ENCODE measurements at places on chromosomes 3 and 15.

DNA sequence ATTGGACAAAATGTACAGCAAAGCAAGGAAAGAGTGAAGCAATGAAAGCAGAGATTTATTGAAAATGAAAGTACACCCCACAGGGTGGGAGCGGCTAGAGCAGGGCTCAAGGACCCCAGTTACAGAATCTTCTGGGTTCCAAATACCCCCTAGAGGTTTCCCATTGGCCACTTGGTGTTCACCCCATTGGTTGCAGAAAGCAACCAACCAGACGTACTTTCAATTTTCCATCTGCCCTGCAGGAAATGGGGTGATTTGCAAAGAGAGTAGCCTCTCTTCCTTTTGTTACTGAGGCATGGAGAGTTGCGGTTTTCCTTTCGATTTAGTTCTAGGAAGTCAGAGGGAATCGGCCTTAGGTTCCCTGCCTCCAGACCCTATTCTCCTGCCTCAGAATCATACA, 2.4 kb downstream of the PML start:
- no peak for DNase-seq

DNA sequence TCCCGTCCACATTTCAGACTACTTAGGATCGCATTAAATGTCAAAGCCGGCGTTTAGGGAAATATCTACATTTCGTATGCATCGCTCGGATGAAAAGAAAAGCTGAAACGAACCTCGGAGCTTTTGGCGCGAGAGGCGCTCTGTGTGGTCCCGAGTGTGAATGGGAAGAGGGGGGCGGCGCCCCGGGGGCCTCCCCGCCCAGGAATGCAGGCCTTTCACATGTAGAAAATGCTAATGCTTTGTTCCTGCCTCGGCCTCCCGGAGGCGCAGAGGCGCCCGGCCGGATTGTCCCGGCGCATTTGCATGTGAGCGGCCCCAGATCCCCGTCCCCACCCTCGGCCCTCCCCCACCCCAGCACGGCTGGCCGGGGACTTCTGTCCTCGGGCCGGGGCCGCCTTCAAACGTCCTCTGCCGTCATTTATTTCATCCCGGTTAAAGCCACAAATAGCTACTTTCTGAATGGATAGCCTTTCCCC, 37.0 kb upstream of the TRIM71 start:
- DNase-seq, result peak; percentile 78

DNA sequence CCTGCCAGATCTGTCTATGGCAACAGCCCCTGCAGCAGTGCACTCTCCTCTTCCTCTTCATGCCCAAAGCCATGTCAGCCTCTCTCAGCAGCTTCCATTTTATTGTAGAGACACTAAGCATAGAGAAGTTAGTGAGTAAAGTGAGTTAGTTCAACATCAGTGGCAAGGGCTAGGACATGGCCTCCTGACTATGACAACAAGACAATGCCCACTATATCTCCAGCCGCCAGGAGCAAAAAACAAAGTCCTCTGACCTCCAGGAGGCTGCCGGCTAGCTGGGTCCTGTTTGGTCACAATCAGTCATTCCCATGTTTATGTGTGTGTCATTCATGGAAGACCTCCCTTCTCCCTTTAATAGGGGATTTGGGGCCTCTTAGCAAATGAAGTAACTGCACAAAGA, 14.9 kb downstream of the NR1I2 start:
- DNase-seq, result no peak

GRCh38 chr3:196821806-196822355, 45.8 kb upstream of the SENP5 start:
- no peak for DNase-seq

DNA sequence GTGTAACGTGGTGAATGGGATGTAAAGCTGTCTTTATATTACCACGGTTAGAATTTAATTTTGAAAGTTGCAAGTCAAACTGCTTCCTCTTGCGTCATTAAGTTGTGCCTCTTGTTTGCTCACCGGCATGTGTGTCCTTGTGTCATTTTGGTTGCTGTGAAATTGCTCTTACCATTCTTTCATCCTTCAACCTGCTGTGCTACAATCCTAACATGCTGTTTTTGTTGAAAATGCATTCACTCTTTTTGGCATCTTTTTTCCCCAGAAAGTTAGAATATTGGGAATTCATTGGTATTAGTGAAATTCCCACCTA, 164.7 kb downstream of the PGPEP1L start:
- no peak for DNase-seq

DNA sequence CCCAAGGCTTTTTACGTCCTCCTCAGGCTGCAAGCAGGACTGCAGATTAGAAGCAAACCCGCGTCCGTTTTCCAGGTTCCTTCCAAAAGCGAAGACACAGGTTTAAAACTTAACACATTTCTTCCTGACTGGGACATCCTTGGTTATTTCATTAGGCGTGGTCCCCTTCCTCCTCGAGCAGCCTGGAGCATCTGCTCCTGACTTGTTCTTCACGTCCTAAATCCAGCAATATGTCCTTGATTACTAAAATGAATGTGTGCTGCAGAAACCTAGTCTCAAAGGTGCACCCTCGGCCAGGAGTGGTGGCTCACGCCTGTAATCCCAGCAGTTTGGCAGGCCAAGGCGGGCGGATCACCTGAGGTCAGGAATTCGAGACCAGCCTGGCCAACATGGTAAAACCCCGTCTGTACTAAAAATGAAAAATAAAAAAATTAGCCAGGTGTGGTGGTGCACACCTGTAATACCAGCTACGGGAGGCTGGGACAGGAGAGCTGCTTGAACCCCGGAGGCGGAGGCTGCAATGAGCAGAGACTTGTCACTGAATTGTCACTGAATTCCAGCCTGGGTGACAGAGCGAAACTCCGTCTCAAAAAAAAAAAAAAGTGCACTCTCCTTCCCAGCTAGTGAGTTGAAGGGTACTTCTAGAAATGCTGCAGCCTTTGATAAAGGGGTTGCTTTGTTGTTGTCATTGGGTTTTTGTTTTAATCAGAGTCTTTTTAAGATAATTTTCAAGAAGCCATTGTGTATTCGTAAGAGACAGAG, 842 bp upstream of the LRIG1 start:
- no peak for DNase-seq

DNA sequence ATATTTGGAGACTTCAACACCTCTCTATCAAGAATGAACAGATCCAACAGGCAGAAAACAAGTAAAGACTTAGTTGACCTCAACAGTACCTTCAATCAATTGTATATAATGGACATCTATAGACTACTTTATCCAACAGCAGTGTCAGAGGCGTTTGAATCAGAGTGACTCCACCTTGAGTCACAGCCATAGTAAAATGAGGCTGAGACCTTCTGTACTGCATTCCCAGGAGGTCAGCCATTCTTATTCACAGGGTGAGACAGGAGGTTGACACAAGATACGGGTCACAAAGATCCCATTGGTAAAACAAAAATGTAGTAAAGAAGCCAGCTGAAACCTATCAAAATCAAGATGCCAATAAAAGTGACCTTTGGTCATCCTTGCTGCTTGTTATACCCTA, 299.8 kb downstream of the CNTN3 start:
- no peak for DNase-seq

GRCh38 chr15:79538527-79538926, 106.4 kb downstream of the MINAR1 start:
- no peak for DNase-seq

DNA sequence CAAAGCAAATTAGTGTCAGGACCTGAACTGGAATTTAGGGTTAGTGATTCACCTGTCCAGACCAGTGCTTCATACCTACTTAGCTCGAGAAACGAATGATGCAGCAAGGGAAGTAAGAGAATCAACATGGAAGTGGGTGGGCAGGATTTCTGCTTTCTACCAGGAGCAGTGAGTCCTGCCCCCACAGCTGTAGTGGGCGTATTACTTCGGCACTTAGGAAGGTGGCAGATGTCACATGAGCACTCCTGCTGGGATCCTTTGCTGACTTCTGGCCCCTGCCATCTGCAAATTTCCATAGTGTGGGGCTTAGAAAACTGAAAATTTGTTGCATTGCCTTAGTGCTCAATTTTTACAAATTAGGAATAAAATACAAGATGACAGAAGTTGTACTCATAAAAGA, 31.2 kb downstream of the RYR3 start:
- peak; percentile 7 for DNase-seq

DNA sequence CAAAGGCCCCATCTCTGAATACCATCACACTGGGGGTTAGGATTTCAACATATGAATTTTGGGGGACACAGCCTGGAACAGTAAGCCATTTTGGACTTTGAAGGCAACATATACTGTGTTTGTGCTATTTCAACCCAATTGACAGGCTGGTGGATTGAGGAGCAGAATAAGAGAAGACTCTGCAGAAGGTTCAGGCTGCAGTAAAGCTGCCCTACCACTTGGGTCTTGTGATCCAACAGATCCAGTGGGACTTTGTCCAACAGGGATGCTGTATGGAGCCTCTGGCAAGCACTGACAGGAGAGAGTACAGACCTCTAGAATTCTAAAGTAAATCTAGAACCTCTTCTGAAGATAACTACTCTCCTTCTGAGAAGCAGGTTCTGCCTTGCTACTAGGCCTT, 1.1 kb upstream of the BCL2L10 start:
- DNase-seq, result peak; percentile 22

GRCh38 chr15:33675246-33675645, 293.1 kb upstream of the CHRM5 start:
- DNase-seq, result peak; percentile 24

DNA sequence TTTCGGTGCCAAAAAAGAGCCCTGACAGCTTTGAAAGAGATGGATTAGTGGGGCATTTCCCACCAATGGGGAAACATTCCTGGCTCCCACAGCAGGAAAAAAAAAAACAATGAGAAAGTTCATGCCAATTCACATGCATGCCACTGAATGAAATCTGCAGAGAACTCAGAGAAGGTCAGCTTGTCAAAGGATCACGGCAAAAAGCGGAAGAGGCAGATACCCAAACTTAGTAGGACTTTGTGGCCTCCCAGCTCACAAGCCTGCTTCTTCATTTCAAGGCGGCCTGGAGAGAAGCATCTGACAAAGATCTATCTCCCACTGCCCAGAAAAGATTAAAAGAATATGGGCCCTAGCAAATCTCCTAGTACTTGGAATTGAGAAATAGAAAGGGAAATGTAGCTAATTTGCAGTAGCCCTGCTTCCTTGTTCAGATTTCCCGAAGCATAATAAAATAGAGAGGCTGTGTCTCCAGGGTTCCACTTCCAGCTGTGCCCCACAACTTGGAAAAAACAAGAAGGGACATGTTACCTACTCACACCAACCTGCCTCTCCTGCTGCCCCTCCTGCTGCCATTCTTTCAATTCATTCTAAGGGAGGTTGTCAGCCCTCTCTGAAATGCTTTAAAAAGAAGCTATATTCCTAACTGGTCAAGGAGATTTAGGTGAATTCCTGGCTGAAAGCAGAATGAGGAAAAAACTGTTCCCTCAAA, 170.4 kb downstream of the FHIT start:
- no peak for DNase-seq

DNA sequence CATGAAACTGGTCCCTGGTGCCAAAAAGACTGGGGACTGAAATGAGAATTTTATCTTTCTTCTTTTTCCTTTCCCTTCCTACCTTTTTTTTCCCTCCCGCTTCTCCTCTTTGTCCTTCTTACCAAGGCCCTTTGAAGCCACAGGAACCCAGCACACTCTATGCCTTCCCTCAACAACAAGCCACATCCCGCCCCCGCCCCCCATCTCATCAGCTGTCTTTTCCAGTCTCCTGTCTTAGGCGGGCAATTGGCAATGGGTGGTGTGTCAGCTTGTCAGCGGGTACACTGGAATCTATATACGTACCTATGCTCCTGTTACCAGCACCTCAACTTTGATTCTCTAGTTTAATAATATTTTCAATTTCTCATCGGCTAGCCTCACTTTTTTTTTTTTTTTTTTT, 56.3 kb upstream of the CHD2 start:
- DNase-seq, result peak; percentile 92

DNA sequence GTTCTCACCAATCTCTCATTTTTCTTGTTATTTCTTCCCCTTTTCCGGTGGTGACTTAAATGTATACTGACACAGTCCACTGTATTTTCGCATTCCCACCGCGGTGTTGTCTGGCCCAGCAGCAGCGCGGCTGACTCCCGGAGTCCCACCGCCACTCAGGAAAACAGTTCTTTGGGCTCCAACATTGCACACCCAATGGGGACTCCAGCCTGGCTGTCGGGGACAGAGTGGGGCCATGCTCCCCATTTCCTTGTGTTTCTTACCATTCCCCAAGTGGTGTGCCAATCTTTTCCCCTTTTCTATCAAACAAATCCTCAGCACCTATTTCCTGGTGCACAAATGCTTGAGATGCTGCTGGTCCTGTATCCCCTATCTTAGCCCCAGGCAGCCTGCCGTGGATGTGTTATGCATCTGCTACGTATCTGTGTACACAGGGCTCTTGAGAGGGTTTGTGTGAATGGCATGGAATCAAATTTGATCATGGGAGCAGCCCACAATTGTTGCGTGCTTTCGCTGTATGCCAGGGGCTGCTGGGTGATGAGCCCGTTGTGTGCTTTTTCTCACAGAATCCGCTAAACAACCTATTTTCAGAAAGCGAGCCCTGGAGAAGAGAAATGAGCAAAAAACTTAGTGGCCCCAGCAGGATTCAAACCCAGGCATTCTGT, 219.1 kb upstream of the RGMA start:
- DNase-seq, result no peak

DNA sequence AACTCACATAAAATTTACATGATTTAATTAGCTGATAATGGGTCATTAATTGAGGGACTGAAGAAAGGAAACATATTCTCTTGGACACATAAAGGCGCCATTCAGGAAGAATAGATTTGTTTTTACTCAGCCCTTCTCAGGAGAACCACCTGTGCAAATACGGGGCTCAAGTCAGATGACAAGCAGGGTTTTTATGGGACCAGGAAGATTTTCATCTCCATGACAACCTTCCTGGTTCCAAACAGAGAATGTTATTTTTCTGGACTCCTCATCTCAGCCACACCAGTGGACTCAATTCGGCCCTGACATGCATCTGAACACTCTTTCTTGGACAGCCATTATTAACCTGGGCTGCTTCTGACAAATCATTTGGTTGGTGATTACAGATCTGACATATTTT, 120.5 kb downstream of the PDZRN3 start:
- DNase-seq, result no peak

GRCh38 chr15:78182336-78182700, 33.2 kb downstream of the IDH3A start:
- DNase-seq, result no peak

DNA sequence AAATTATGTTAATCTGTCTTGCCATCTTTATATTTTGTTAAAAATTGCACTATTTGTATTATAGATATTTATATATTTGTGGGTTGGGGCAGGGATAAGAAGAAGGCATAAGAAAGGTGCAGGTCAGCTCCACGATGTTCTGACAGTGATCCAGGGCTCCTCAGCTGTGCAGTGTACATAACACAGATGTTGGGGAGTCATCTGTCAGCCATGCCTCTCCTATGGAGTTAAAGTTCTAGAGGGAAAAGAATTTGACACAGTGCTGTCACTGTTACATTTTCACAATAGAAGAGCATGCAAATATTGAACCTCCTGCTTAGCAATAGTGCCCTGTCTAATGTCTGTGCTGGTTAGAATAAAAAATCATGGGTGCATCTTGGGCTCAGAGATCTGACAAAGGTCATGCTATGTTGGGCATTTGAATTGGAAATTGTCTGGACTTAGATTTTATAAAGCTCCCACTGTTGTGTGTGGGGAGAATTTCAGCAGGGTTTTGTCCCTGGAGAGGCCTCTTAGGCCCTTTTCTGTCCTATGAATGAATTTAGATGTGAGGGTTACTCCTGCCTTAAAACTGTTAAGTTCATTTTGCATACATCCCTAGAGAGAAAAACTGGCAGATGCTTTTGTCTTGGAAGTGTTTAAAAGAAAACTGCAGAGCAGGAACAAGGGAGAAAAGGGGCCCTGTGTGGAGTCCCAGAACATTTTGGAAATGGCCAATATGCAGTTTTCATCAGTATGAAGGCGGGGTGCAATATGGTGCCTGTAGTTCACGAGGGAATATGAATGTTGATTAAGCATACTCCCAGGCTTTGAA, 20.4 kb downstream of the CDIN1 start:
- no peak for DNase-seq

Measured in SJCRH30 (cell line).